ENCODE measurements at places on chromosomes 16 and 17.

- DNase-seq = no peak
These were observed 2.6 kb upstream of the MTHFSD start for GRCh38 chr16:86557587-86557986.

- DNase-seq = peak; percentile 99
These were observed 205.2 kb downstream of the RAB11FIP4 start for GRCh38 chr17:31596382-31597323.

DNA sequence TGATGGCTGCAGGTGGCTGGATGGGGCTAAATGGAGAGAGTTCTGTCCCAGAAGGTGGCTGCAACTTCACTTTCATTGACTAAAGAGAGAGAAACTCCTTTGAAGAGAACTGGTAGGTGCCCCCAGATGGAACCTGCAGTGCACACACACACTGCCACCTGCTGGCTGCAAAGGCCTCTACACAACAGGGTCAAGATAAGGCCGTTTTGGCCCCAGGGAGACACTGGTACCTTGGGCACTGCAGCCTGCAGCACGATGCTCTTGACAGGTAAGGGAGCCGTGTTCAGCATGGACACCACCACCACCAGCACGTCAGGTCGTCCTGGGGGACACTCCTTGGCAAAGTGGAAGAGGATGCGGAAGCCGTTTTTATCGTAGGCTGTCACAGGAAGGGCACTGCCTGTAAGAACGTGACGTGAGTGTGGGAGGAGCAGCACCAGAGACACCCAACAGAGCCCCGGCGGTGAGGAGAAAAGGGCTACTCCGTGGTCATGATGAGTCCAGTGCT is 22.7 kb downstream of the GGA3 start:
- DNase-seq = peak; percentile 65

DNA sequence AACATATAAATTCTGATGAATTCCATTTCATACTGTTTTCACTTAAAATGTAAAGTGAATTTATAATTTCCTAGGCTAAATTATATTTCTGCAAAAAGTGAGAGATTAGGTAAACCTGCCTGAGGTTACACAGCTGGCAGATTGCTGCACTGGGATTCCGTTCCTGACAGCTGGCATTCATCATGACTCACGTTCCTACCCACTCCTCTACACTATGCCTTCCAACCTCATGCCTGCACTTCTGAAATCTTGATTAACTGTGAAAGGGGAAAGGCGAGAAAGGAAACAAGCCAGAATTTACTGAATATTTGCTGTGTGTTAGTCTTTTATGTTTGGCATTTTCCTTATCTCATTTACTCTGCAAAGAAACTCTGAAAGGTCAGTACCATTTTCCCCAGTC is 73.3 kb upstream of the MON1B start:
- DNase-seq = no peak

- no peak for DNase-seq
These were observed 116.5 kb upstream of the AXIN2 start for GRCh38 chr17:65677932-65678331.

GRCh38 chr16:12802048-12802447 is 1.6 kb downstream of the CPPED1 start:
- no peak for DNase-seq

- DNase-seq = no peak
These were observed 24.3 kb downstream of the CD300A start for GRCh38 chr17:74490716-74491115.

DNA sequence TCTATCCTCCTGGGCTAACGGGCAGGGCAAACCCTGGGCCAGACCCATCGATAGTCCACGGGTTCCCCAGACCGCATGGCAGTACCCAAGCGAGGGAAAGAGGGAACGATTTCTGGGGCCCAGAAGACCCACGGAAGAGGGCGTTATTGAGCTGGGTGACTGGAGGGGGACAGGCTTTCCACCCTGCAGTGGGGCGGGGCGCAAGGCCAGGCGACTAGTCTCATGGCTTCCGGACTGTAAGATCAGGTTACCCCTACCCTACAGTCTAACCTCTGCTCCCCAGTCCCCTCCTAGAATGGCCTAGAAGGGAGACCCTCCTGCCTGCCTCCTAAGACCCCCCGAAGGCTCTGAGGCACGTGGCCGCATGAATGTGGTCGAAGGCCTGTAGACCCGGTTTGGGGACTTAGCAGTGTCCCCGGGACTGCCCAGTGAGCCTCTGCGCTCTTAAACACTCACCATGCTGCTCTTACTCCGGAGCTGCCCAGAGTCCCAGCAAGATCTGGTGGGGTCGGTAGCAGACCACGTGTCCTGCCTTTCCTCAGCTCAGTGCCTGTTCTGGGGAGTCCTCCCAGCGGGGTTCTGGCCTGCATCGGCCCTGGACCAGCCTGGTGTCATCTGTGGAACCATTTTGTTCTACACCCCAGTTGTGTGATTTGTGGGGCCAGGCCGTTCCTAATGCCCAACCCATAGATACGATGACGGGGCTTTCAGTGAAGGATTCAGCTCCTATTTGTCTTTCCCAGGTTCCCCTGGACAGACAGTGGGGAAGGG is 13.2 kb upstream of the AURKB start:
- no peak for DNase-seq

DNA sequence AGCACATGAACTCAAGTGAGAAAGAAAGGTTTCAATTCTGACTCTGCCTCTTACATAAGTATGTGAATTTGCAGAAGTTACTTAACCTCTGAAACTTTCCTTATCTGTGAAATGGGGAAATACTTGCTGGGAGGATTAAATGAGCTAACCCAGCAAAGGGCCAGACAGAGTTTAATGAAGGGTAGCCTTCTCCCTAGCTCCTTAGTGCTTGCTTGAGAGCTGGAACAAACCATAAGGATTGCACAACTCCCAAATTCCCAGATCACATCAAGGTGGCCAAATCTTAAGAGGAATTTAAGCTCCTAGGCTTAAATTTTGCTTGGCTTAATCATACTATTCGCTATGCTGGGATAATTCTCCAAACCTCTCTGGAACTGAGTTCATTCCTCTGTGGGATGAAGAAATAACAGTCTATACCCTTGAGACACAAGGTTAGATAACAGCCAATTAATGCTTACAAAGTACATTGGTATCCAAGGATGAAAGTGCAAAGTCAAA is 11.8 kb upstream of the WSB1 start:
- no peak for DNase-seq

DNA sequence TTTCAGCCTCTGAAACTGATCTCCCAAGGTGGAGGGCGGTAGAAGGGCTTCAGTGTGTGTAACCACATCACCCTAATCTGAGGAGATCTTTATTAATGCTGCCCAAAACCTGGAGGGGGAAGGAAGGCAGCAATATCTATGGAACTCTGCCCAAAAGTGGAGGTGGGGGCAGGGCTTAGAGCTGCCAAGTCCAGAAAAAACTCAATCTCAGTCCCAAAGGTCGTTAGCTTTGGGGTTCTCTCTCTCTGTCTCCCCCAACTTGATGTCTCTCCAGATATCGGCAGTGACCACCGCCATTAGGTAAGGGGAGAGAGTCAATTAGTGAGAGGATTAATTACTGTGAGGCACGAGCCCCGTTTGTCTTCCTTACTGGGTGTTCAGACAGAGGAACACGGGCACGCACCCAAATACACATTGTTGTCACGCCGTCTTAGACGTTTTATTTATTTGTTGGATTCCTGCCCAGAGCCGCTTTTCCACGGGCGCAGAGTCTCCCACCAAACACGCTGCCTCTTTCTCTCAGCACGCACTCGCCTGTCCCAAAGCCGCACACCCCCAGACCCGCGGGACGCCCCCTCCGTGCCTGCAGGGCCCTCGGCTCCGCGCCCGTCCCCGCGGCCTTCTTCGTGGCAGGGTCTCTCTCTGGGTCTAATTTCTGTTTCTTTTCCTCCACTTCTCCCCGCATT is 5.4 kb upstream of the LHX1 start:
- no peak for DNase-seq

DNA sequence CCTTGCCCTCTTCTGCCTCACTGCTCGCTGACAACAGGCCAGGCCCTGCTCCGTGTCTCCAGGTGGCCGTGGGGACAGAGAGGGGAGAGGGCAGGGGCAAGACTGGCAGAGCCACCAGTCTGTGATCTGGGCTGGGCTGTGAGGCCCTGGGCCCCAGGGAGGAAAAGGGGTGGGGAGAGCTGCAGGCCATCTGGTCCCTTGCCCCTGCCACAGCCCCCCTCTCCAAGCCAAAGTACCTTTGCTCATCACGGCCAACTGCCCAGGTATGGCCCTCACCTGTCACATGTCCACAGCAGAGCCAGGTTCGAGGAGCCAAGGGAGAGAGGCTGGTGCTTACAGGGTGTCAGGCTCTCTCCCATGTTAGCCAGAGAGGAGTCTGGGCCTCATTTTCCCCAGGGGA is 91.4 kb upstream of the LHX1 start:
- no peak for DNase-seq

DNA sequence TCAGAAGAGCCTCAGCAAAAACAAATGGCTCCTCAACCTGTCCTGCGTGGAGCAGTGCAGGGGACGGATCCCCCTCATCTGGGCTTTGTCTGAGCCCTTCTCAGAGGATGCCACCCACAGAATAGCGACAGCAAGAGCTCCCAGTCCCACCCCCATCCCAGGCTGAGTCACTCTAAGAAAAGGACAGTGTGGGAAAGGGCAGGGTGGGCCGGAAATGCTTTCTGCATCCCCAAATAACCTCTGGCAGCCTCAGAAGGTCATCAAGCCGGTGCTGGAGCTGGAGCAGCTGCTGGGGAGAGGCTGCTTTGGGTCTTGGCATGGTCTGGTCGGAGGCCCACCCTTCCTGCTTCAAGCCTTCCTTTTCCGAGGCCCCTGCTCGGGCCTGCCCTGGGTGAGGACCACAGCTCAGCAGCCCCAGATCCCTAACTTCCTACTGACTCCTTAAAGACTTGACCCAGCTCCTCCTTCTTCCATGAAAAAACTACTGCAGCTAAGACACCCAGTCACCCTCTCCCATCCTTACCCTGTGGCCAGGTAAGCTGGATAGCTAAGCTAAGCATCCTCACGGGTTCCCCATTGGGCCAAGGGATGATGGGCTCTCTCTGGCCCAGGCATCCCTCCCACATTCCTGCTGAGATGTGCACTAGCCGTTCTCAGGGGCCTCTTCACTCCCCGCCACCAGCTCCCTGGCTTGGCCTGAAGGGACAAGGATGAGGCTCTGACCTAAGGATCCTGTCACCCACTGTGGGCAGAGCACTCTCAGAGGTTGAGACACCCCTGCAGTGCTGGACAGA is 8.7 kb downstream of the SLC12A4 start:
- DNase-seq = no peak

- DNase-seq = no peak
These were observed 5.0 kb downstream of the NLRC5 start for GRCh38 chr16:56994311-56994710.

GRCh38 chr16:75460446-75460845 is 4.0 kb downstream of the TMEM170A start:
- DNase-seq = no peak

DNA sequence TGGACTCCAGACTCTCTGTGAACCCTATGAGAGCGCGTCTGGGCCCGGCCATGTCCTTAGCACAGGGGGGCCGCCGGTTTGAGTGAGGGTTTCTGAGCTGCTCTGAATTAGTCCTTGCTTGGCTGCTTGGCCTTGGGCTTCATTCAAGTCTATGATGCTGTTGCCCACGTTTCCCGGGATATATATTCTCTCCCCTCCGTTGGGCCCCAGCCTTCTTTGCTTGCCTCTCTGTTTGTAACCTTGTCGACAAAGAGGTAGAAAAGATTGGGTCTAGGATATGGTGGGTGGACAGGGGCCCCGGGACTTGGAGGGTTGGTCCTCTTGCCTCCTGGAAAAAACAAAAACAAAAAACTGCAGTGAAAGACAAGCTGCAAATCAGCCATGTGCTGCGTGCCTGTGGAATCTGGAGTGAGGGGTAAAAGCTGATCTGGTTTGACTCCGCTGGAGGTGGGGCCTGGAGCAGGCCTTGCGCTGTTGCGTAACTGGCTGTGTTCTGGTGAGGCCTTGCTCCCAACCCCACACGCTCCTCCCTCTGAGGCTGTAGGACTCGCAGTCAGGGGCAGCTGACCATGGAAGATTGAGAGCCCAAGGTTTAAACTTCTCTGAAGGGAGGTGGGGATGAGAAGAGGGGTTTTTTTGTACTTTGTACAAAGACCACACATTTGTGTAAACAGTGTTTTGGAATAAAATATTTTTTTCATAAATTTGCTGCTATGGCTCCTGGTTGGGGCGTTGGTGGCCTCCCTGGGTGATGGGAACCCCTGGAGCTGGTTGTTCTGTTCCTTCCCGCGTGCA is 23.1 kb downstream of the STAT5A start:
- no peak for DNase-seq

GRCh38 chr16:11657556-11657955 is 10.7 kb upstream of the SNN start:
- DNase-seq = no peak

DNA sequence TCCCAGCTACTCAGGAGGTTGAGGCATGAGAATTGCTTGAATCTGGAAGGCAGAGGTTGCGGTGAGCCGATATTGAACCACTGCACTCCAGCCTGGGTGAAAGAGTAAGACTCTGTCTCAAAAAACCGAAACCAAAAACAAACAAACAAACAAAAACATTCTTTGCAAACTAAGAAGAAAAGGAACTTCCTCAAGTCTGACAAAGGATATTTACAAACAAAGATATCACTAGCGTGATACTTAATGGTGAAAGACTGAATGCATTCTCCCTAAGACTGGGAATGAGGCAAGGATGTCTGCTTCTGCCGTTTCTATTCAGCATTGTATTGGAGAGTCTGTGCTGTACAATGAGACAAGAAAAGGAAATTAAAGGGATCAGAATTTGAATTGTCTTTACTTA is 10.5 kb upstream of the MPO start:
- no peak for DNase-seq

DNA sequence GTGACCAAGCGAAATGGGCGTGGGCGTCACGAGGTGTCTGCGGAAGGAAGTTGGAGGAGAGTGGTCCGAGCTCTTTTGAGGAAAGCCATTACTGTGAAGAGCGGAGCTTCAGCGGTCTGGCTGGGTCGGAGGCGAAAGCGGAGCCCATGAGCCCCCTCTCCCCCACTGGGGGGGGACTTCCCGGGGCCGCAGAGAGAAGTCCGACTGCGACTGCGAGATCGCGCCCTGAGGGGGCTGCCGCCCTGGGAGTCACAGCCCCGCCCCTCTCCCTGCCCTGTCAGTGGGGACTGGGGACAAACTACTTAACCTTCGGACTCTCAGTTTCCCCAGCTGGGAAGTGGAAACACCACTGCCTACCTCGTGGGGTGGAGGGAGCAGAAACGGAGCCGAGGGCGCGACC is 20.0 kb upstream of the ARL4D start:
- DNase-seq = no peak

GRCh38 chr17:77254951-77255825 is 114.4 kb downstream of the SEC14L1 start:
- DNase-seq = peak; percentile 100

Measured in RCC 7860 (cell line).